ENCODE measurements at places on chromosomes 4 and X. TPM values are rescaled to one million over a fixed set of nuclear protein-coding genes. Genes with fewer than 3 reads are reported as not detected.

The HELT gene
- total RNA-seq: not detected

The PLP1 gene
- total RNA-seq: 300 TPM

The TMPRSS11D gene
- total RNA-seq: not detected

The OTUD5 gene
- total RNA-seq: 24.0 TPM

The BGN gene
- total RNA-seq: not detected

The CTPS2 gene
- 23.6 TPM for total RNA-seq

The GPC4 gene
- total RNA-seq: not detected

The RNF175 gene
- total RNA-seq: 0.46 TPM

The ARHGAP24 gene
- total RNA-seq: 181 TPM

The CXCL10 gene
- total RNA-seq: 1.5 TPM

The FAT4 gene
- 0.69 TPM for total RNA-seq

The ALB gene
- not detected for total RNA-seq

The SPANXA1 gene
- total RNA-seq: not detected

Measured in melanocyte of skin (primary cell).